ENCODE measurements at places on chromosomes 1 and 21.
A peak's percentile ranks its signal among the peaks of the same experiment; 100 is the strongest.

DNA sequence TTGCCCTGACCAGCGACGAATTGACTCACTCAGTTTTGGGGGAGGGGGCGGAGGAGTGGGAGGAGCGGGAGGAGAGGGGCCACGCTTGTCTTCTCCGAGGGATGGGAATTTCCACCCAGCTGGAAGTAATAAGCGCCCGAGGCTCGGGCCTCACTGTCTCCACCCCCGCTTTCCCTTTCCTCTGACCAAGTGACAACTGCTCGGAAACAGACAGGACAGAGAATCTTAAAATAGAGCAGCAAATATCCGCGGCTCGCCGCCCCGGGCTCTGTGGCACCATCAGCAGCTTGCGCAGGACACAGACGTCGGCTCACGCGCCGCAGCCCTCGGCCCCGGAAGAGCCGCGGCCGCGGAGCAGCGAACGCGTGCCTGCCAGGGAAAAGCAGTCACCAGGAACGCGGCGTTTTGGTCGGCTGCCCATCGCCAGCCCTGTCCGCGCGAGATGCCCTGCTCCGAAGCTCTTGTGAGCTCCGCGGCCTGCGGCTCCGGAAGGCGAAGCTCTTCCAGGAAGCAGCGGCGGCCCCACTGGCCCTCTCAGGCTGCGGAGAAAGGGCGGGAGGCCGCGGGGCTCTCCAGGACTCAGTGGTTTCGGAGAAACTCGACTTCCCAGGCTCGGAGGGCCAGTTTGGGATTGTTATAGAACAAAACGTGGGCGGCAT, 10.7 kb upstream of the RGS16 start:
- peak; percentile 59 for DNase-seq

GRCh38 chr1:185351734-185352466, 34.9 kb upstream of the IVNS1ABP start:
- DNase-seq, result no peak

DNA sequence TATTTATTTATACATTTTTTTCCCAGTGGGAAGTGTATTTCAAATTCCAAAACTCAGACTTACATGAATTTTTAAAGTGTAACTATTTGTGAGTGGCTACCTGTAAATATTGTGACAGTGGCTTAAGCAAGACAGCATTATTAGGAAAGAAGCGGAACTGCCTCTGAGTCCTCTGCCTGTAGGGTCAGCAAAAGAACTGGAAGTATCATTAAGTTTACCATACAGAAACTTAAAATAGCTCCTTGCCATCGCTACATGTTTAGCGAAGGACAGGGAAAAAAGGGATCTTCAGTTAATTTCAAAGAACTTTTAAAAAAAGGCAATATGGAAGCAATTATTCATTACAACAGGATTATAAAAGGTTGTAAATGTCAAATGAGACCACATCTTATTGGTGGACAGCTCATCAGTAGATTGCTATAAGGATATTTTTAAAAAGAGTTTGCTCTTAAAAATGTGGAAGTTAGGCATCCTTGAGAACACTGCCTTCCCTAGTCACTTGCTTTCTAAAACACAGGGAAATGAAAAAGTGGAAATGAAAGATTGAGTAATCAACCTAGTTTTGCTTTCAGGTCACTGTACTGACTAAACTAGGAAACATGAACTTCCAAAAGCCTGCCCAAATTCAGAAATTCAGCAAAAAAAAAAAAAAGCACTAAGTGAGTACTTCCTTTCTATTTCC, 39.2 kb downstream of the NSL1 start:
- no peak for DNase-seq

GRCh38 chr1:204266504-204267034, 52.8 kb upstream of the GOLT1A start:
- no peak for DNase-seq

DNA sequence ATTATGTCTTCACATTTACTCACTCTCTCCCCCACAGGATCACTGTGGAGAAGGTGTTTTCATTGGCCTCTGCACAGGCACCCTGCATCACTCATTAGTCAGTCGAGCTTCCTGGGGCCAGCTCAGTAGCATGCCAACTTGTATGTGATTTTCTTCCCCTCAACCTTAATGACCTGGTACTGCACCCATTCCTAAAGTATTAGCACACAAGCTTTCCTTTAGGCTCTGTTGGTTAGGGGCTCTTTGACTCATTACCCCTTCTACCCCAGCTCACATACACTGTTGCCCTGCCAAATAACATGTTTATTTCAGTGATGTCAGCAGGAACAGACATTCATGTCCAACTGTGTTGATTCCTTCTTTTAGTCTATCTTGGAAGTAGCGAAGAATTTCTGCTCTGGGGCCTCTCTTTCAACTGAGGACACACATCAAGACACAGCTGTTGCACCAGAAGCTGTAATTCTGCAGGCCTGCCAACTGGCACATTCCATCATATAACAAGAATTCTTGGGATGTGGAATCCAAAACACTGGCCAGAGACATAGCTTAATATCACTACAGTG, 603.5 kb upstream of the ADAMTS5 start:
- no peak for DNase-seq

DNA sequence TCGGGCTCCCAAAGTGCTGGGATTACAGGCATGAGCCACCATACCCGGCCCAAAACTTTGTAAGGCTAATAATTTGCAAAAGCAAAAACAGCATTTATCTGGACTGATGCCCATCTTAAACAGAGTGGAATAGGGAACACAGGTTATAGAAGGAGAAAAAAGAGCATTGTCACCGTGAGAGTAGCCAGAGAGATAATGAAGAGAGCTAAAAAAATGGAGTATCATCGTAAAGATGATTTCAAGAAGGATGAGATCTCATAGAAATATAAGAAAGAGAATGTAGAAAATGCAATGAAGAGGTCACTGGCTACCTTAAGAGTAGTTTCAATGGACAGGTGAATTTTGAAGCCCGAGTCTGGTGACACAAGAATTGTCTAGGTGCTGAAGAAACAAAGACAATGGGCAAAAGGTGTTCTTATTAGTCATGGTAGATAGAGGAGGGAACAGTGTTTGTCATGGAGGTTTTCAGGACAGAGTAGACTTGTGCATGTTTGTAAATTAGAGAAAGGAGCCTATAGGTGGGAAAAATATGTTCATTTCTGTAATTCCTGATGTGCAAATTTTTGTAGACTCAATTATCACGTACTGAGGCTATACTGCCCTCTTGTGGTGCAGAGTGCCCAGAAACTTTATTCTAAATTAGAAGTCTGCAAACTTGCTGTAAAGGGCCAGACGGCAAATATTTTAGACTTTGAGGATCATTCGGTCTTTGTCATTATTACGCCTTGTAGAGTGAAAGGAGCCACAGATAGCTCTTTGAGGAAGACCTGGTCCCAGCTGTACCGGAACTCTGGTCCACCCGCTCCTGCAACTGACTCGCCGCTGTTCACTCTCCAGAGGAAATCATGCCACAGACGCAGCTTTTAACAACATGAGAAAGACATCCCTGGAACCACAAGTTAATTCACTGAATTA, 8.1 kb upstream of the TMEM183A start:
- peak; percentile 75 for DNase-seq

- DNase-seq, result no peak
Measured at GRCh38 chr1:41377397-41377796, 16.2 kb downstream of the FOXO6 start.

DNA sequence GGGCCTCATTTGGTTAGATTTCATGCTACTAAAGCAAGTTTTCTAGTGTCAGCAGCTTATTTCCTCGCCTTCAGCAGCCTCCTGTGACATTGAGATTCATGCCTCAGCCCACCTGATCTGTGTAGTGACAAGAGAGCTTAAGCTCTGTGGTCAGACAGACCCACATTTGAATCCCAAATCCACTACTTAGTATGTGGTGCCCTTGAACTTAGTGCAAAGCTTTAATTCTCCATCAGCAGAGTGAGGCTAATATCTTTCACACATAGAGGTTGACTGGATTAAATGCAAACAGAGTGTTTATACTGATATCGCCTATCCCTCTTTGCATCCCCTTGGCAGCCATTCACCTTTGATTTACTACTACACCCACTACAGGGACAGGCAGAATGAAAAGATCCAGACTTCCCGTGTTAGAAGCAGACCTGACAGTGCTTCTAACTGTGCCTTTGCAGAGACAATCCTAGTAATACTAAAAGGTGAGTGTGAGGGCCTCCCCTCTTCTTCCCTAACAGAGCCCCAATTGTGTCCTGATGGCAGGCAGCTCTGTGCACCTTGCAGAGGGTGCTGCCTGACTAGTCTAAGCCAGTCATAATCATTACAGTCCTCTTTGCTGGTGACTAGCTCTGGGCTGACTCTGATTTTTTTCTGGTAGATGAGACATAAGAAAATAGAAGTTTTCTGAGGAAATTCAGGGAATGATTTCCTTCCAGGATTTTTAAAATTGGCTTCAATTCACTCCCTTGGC, 264.0 kb downstream of the CTH start:
- no peak for DNase-seq

- no peak for DNase-seq
Measured at GRCh38 chr21:41504030-41504429, 3.9 kb downstream of the TMPRSS2 start.

- no peak for DNase-seq
Measured at GRCh38 chr1:63405021-63405420, 37.6 kb downstream of the ALG6 start.

- no peak for DNase-seq
Measured at GRCh38 chr1:228875741-228876140, 140.5 kb downstream of the RHOU start.

- DNase-seq, result no peak
Measured at GRCh38 chr1:110346690-110347089, 7.5 kb downstream of the RBM15 start.

DNA sequence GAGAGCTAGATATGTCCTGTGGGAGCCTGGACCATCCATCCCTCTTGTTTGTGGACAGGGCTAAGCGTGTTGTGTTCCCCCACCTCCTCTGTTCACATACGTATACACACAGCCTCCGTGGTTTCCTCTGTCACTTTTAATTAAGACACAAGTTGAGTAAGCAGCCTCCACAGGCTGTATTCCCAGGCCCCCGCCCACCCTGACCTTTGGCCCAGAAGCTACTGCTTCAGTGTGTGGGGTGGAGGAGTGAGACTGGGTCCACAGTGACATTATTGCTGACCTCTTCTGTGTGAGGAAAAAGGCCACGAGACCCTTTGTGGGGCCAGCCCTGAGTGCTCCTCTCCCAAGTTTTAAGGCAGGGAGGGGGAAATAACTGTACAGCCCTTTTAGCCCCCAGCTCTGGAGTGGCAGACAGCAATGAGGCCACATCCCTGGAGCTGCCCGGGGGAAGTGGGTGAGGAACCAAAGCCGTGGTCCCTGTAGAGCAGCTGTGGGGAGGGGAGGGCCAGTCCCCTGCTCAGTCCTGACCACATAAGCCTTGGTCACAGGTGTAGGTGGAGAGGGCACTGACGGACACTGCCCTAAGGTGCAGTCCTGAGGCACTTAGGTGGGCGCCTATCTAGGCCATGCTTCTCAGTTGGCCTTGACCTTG, 4.4 kb downstream of the ELOVL1 start:
- DNase-seq, result no peak

- no peak for DNase-seq
Measured at GRCh38 chr1:916173-917075, 7.3 kb upstream of the SAMD11 start.

Measured in CD4-positive, alpha-beta T cell treated with Interleukin-6 for 4 hours (primary cell).